RPMI7951 (cell line): ENCODE measurements at places on chromosomes 5 and 9. TPM values are rescaled to one million over a fixed set of nuclear protein-coding genes. Genes with fewer than 3 reads are reported as not detected.

Gene PCDHGB5
- 18.6 and 19.8 TPM in 2 replicates for total RNA-seq

Gene ANGPTL2
- 36.3 and 47.8 TPM in 2 replicates for total RNA-seq

Gene IFNA2
- not detected in 2 replicates for total RNA-seq

Gene SPAAR
- total RNA-seq: not detected in 2 replicates

Gene SPATA31A3
- total RNA-seq: not detected in 2 replicates
